Osteoblast (primary cell): ENCODE measurements at places on chromosomes 3 and 15.

DNA sequence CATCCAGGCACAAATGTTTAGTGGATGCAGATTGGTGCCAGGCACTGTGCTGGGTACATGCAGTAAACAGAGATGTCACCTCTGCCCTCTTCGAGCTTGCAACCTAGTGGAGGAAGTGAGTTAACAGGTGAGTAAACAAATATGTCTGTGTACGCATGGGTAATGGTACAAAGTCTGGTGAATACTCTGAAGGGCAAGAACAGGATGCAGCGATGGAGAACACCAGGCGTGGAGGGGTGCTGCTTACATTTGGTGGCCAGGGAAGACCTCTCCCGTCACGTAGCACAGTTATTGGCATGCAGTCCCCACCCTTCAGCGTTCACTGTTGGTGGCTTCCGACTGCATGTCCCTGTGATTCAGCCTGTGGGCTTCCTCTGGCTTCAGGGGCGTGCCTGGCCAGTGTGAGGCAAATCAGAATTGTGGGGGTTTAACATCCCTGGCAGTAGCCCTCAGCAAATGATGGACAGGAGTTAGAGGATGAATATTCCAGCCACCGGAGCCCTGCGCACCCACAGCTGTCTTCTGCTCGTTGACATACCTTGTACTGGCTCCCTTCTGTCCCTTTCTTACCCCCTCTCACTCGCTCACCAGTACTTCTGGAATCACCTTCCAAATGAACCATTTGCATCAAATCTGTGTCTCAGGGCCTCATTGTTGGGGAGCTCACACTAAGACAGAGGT lies 9.1 kb upstream of the HDAC11 start:
- no peak for DNase-seq

DNA sequence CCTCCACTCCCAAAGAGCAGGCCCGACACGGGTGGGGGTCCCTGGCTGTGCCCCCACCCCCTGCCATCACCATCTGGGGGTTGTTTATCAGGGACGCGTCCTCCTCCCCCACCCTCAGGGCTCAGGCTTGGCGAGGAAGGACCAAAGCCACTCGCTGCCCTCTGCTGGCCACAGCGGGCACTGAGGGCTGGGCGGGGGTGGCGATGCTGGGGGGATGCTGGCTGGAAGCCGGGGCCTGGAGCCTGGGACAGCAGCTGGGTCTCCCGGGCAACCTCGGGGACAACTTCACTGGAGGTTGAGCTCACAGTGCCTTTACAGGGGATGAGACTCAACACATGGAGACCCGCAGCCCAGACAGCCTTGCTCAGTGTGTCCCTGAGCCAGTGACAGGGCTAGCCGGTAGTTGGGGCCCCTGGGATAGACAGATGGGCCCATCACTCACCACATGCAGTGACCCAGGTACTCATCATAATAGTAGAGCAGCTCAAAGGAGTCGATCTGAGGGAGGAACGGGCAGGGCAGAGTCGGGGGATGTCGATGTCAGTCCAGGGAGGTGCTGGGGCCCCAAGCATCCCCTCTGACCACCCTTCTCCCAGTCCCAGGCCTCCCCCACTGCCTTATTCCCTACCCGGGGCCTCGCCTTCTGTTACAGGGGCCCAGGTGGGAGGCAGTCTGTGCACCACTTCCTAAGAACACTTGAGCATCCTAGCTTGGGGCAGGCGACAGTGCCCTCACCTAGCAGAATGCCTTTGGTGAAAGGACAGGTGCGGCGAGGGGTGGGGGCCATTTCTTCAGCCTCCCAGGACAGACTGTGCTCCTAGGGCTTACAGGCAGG lies 5.9 kb upstream of the CALML4 start:
- peak; percentile 96 for DNase-seq

DNA sequence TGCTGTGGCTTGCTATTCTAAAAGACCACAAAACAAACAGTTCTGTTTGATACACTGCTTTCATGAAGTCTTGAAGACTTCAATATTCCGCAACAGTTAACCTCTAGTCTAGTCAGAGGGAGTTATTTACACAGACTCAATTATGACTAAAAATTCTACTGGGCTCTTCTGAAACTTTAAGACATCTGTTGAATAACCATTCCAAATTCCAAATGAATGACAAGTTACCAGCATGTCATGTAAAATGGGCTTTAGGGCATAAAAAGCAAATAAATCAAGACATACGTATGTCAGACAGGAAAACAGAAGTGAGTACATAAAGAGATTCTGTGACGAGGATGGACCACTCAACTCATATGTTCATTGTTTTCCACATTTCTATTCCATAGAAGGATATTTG lies 93.9 kb downstream of the PLOD2 start:
- DNase-seq: no peak

DNA sequence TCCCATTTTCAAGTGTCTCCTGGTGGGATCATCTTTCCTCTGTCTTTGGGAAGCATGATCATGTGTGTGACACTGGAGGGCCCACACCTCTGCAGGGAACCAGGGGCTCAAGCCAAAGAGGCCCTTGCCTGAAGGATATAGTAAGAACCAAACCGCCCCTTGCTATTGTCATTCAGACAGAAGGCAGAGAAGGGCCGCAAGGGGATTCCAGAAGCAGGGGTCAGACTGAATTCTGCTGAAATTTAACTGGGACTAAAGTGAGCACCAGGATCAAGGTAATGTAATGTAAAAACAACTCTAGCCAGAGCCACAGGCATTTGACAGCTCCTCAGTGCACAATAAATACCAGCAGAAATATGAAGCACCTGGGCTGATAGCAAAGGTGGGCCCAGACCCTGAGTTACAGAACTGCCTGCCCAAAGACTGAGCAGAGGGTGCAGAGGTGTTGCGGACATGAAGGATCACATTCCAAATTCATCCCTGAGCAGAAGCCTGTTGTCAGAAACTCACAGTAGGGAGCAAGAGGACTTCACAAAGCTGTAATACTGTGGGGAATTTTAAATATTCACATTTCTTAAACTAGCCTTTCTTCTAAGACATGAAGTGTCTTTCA lies 46.0 kb upstream of the RASGRF1 start:
- no peak for DNase-seq

DNA sequence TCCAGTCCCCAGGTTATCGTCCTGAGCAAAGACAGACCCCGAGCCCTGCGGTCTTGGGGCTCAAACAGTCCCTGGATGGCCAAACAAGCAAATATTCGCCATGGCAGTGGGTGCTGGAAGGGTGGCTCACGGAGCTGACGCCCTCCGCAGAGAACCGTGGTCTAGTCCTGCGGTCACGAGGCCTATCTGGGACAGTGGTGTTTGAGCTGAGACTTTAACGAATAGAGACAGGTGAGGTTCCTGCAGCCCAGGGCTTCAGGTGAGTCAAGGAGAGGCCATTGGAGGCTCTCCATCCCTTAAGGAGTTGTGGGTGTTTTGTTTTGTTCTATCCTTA lies 399 bp upstream of the SUCLG2 start:
- DNase-seq: no peak

DNA sequence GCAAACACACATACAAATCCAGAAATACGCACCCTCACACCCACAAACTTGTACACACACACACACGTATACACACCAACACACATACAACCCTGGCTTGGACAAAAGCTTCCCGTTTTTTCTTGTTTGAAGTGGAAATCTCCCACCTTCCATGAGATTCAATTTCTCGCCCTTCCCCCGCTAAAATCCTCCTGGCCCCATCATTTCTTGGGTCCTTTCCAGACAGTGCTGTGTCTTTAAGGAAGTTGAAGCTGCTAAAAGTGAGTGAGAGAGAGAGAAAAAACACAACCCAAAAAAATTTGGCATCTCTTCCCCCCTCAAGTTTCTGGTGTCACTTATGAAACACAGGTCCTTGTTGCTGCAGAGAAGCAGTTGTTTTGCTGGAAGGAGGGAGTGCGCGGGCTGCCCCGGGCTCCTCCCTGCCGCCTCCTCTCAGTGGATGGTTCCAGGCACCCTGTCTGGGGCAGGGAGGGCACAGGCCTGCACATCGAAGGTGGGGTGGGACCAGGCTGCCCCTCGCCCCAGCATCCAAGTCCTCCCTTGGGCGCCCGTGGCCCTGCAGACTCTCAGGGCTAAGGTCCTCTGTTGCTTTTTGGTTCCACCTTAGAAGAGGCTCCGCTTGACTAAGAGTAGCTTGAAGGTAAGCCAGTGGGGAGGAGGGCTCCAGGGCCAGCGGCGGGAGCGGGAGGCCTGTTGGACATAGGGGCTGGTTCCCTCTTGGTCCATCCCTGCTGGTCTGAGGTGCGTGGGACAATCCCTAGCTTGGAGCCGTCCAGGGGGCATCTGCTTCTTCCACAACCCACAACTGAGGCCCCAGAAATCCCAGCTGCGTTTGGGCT lies at the start of gene ISLR:
Gene ISLR, plus strand, starts transcription at position 331 of the 839 bp plus-strand sequence. CDS start 1,149 bp downstream, outside the sequence.
- peak; percentile 90 for DNase-seq
